Activated CD8-positive, alpha-beta memory T cell treated with anti-CD3 and anti-CD28 coated beads for 4 hours (primary cell): ENCODE measurements at places on chromosomes 2 and 18.

- DNase-seq = no peak
These were observed 172.0 kb downstream of the SLC4A10 start for GRCh38 chr2:161796192-161796591.

DNA sequence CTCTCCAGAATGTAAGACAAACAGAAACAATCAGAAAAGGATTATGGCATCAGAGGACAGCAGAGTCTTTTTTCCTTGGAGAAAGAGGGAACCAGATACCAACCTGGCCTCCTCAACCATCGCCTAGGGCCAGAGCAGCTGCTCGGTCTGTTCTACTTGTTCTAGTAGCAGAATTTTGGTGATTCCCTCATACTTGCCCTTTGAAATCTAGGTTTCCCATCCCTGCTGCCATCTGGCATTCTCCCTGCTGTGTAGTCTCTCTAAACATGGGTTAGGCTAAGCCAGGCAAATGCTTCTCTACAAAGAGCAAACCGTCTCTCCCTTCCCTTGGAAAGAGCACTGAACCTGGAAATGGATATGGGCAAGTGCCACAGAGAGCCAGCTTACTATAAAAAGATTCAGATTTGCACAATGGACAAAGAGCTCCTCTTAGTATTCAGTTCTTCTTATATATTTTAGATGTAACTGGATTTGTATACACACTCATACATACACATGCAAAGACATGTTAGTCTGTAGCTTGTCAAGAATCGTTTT is 208.6 kb upstream of the ST6GAL2 start:
- DNase-seq = no peak

GRCh38 chr2:39534095-39534711 is 97.1 kb upstream of the MAP4K3 start:
- no peak for DNase-seq

GRCh38 chr2:230068016-230068650 is 591 bp downstream of the SLC16A14 start:
- peak; percentile 1 for DNase-seq

DNA sequence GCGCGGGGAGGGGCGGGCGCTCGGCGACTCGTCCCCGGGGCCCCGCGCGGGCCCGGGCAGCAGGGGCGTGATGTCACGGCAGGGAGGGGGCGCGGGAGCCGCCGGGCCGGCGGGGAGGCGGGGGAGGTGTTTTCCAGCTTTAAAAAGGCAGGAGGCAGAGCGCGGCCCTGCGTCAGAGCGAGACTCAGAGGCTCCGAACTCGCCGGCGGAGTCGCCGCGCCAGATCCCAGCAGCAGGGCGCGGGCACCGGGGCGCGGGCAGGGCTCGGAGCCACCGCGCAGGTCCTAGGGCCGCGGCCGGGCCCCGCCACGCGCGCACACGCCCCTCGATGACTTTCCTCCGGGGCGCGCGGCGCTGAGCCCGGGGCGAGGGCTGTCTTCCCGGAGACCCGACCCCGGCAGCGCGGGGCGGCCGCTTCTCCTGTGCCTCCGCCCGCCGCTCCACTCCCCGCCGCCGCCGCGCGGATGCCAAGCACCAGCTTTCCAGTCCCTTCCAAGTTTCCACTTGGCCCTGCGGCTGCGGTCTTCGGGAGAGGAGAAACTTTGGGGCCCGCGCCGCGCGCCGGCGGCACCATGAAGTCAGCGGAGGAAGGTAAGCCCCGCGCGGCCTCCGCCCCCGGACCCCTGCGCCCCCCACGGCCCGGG is at the start of gene NFATC1:
Gene NFATC1, plus strand, starts transcription at position 170 of the 644 bp plus-strand sequence. Its CDS starts 295 bp downstream, at position 465.
- DNase-seq = peak; percentile 77

DNA sequence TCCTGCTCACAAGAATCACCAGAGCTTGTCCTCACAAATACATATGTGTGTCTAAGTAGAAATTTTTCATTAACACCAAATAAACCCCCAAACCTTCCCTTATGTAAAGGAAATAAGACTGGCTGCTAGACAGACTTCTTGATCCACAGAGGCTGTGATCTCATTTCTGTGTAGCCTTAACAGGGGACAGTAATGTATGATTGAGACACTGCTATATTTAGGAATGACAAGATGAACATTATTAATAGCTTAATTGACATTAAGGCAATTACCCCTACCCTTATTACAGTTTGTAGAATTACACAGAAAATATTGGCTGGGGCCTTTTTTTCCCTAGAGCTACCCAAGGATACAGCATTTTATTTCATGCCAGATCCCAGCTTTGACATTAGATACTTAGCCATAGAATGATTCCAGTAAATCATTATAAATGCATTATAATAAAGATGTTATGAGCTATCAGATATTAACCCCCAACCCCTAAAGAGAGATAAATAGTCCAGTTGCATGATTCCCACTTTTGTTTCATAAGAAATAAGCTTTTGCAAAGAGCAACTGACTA is 392.1 kb upstream of the HNRNPA3 start:
- DNase-seq = no peak

DNA sequence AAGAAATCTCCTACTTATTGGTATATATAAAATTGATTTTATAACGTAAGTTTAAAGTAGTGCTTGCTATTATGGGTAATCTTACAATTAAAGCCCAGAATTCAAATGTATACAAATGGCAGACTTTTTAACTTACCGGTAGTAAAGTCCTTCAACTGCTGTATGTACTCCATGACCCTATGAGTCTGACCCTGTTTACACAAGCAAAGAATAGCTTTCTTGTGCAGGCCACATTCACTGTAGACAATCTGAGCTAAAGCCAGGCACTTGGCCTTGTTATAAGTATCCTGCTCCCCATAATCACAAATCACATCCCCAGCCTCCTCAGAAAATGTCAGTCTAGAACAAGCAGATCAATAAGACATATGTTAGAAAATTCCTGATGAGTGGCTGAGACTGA is 51.7 kb downstream of the CLHC1 start:
- DNase-seq = no peak

DNA sequence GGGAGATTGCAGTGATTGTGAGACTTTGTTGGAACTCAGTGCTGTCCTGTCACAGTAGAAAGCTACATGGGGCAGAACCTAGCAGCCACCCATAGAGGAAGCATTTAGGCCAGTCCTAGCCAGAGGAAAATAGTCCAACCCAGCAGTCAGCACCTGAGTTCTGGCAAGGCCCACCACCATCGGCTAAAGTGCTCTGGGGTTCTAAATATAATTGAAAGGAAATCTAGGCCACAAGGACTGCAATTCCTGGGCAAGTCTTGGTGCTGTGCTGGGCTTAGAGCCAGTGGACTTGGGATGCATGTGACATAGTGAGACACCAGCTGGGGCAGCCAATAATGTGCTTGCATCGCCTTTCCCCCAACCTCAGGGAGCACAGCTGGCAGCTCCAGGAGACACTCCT is 28.9 kb upstream of the ACTR2 start:
- no peak for DNase-seq

GRCh38 chr2:237062585-237062984 is 23.1 kb upstream of the COPS8 start:
- no peak for DNase-seq

DNA sequence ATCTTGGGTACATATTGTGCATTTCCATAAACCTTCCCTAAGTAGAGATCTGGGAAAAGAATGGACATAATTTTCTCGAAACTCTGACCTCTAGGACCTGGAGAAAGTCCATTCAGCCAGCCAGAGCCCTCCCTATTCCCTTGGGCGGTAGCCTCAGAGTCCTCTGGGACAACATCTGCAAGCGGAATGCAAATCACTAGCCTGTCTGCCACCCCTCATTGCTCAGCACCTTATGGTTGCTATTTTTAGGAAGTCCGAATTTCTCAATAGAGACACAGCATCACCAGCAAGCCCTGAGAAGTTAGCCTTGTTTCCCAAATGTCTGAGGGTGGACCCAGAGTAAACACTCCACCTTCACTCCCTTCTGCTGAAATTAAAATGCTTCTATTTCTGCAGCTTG is 17.6 kb upstream of the CD28 start:
- DNase-seq = no peak

GRCh38 chr2:232529806-232530547 is 4.0 kb downstream of the CHRND start:
- no peak for DNase-seq

DNA sequence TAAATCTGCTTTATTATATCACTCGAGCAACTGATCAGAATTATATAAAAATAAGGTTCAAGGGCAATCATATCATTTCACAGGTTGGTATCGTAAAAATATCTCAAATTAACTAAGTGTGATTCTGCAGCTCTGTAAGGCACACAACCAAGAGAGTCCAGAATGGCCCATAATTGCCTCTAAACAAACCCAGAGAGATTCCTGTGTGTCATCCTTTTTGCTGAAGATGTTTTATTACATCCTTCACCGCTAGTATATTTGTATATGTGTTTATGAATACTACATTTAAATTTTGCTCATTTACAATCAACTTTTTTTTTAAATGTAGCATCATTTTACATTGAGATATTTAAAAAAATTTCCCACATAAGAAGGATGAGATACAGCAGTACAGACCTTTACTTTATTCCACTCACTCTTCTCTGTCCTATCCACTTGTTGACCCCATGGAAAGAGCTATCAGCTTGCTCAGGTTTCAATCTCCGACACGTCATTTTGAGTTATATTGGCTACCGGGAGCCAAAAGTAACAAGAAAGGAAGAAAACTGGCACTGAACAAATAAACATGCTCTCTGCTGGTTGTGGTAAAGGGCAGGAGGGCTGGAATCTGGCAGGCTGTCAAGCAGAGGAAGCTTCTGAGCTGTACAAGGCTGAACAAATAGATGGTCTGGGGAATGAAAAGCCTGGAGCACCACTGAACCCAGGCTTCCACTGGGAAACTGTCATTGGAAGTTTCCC is 23.1 kb downstream of the PLA2R1 start:
- no peak for DNase-seq

GRCh38 chr2:15863494-15864175 is 76.7 kb upstream of the MYCN start:
- no peak for DNase-seq

DNA sequence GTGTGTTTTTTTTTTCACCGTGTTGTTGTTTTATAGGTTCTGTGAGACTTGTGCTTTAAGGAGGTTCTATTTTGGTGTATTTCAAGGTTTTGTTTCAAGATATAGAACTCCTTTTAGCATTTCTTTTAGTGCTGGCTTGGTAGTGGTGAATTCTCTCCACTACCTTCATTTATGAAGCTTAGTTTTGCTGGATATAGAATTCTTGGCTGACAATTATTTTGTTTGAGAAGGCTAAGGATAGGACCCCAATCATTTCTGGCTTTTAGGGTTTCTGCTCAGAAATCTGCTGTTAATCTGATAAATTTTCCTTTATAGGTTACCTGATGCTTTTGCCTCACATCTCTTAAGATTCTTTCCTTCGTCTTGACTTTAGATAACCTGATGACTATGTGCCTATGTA is 66.8 kb downstream of the MSTN start:
- no peak for DNase-seq

- DNase-seq = no peak
These were observed 407.6 kb upstream of the ZNF804A start for GRCh38 chr2:184190725-184191124.

GRCh38 chr18:77144451-77145118 is 12.0 kb upstream of the MBP start:
- DNase-seq = no peak

DNA sequence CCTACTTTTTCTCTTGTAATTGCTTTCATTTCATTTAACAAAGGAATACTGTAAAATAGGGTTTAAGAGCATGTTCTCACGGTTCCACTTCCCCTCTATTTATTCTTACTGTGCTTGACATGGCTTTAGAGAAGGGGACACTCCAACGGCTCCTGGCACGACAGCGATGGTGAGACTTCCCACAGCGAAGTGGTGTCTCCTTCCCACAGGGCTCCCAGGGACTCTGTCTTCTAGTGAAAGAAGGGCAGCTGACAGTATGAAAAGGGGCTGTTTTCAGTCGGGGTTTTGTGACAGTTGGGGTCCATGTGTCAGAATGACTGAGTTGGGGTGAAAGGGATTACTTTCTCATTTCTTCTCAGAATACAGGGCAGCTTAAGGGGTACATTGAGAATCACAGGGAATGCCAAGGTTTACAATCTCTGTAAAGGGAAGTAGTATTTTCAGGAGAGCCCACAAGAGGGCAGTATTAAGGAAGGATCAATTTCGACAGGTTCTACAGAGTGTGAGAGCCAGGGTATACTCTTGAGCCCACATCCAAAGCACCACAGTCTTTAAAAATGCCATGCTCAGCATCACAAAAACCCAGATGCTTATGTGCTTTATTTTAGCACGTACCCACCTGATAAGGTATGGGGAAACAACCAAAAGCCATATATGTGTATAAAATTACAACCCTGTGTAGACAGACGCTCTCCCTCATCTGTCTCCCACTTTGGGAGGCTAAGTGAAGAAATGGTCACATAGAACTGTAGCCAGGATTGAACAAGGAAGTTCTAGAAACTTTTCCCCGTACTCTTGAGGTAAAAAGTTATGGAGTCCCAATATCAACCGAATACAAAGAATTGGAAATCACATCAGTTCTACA is 31.3 kb upstream of the RAPGEF4 start:
- DNase-seq = no peak

GRCh38 chr2:144515696-144516410 is 4.1 kb downstream of the ZEB2 start:
- DNase-seq = no peak

DNA sequence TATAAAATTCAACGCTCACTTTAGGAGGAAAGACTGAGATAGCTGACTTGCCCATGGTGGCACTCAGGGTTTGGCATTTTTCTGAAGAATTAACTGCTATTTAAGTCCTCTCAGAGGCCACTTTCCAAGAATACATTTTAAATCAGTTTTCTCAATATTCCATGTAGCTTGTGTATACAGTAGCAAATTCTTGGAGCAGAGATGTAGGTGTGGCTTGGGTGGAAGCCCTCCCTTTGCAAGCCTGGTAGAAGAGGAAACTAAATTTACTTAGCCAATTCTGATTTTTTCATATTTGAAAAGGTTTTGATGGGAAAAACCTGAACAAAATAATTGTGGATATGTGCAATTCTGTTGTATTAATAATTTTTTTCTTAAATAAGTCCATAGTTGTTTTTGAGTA is 14.0 kb upstream of the ITGAV start:
- DNase-seq = no peak

DNA sequence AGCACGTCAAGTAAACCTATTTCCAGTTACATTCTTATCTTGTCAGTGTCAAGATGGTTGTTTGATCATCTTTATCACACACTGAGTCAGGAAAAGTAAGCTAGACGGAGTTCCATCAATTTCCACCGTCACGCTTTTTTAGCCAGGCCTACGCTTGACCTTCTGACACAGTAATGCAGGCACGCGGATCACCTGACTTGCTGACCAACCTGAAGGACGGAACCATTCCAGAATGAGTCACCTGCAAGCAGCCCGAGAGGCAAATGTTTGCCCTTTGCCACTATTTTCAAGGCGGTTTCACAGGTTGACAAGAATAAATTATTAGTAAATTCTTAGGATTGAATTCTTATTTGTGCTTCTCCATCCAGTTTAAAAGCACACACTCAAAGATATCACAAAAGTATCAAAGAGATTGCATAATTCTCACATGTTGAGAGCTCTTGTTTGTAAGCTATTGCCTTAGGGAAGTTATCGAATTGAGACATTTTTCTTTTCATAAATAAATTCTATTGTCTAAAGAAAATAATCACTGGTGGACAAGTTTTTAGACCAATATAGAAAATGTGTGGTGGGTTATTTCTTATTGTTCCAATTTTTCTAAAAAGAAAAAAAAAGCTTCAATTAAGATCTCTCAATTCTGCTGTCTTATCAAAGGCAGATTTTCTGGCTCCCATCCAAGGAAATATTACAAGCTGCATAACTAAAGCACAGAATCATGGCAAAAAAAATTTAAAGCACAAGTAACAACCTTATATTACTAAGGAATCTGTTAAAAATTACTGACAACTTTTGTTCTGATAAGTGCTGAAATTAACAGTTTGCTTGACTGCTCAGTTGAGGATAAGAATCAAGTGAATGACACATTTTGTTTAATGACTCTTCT is 31.9 kb downstream of the UXS1 start:
- DNase-seq = no peak
